ENCODE measurements at places on chromosomes 3 and 15.

DNA sequence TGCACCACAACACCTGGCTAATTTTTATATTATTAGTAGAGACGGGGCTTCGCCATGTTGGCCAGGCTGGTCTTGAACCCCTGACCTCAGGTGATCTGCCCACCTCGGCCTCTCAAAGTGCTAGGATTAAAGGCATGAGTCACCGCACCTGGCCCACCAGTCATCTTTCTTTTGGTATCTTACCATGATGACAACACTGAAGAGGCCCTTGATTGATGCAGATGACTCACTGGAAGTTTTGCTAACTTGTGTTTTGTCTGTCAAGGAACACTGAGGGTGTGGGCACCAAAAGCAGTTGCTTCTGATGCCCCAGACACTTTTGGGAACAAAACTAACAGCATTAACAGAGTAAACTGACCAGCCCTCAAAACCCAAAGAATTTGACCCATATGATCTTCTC lies 88.3 kb downstream of the MYO5A start:
- DNase-seq, result no peak

- DNase-seq, result no peak
These were observed 79.7 kb downstream of the LRRFIP2 start for GRCh38 chr3:37094636-37095035.

- no peak for DNase-seq
These were observed 9.1 kb downstream of the CLCN2 start for GRCh38 chr3:184352149-184352785.

DNA sequence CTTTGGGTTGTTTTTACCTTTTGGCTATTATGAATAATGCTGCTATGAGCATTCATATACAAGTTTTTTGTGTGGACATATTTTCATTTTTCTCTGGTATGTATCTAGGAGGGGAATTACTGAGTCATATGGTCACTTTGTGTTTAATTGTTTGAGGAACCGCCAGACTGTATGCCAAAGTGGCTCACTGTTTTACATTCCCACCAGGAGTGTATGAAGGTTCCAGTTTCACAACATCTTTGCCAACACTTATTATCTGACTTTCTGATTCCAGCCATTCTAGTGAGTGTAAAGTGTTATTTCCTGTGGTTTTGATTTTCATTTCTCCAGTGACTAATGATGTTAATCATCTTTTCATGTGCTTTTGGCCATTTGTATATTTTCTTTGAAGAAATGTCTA lies 51.8 kb downstream of the CMTM7 start:
- no peak for DNase-seq

DNA sequence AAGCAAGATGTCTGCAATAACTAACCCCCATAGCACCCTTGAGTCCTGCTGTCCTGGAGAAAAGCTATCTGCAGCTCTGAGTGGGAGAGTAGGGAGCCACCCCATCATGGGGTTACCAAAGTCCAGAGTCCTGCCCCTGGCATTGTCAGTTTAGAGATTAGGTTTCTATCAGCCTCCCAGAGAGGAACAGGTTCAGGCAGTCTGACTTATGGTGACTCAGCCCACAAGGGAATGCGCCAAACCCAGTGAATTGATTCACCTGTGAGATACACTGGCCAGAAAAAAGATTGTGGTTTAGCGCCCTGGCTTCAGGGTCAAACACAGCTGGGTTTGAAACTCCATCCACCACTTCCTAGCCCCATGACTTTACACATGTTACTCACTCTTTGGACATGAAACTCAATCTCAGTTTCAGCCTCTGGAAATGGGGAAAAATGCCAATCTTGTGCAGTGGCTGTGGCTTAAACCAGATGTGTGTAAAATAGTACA lies 263.6 kb upstream of the HES1 start:
- no peak for DNase-seq

- DNase-seq, result no peak
These were observed 84.6 kb downstream of the PLSCR2 start for GRCh38 chr3:146384786-146385185.

GRCh38 chr3:161042023-161042501 lies 63.1 kb downstream of the B3GALNT1 start:
- no peak for DNase-seq

GRCh38 chr3:100195375-100195774 lies 65.4 kb upstream of the TBC1D23 start:
- DNase-seq, result no peak

DNA sequence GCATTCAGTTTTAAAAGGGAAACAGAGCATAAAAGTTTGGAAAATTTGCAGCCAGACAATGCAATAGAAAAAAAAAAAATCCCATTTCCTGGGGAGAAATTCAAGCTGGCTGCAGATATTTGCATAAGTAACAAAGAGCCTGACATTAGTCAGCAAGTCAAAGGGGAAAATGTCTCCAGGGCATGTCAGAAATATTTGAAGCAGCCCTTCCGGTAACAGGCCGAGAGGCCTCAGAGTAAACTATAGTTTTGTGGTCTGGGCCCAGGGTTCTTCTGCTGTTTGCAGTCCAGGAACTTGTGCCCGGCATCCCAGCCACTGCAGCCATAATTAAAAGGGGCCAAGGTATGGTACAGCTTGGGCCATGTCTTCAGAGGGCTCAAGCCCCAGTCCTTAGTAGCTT lies 411.6 kb upstream of the BCHE start:
- DNase-seq, result no peak

DNA sequence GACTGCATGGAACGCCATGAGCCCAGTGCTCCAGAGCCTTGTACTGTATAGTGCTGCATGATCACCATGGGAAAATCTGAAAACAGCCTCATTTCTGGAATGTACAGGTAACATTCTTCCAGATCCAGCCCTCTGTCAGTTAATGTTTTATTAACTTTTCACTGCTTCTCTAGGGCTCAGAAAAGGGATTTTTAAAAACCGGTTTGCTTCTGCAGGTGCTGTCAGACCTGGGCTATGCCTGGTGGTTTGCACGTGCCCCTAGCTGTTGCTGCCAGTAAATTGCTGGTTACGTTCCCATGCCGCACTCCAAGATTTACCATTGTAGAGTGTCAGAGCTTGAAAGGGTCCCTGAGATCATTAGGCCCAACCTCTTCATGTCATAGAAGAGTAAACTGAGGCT lies 9.0 kb downstream of the SNAPC5 start:
- DNase-seq, result no peak

DNA sequence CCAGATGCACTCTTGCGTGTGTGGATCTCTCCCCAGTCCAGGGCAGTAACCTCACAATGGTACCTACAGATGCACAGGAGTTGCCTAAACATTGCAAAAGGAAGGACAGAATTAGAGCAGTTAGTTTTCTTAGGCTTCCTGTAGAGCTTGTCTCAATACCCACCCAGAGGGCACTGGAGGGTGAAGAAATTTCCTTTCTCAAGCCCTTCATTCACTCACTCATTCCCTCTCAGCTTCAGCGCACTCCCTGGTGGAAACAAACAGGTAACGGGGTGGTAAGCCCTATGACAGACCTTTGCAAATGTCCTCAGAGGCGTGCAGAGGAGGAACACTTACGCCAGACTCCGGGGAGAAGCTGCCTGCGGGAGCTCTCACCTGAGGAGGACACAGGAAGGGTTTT lies 267.4 kb upstream of the HES1 start:
- no peak for DNase-seq

- DNase-seq, result no peak
These were observed 14.9 kb downstream of the TRH start for GRCh38 chr3:129989414-129989813.

DNA sequence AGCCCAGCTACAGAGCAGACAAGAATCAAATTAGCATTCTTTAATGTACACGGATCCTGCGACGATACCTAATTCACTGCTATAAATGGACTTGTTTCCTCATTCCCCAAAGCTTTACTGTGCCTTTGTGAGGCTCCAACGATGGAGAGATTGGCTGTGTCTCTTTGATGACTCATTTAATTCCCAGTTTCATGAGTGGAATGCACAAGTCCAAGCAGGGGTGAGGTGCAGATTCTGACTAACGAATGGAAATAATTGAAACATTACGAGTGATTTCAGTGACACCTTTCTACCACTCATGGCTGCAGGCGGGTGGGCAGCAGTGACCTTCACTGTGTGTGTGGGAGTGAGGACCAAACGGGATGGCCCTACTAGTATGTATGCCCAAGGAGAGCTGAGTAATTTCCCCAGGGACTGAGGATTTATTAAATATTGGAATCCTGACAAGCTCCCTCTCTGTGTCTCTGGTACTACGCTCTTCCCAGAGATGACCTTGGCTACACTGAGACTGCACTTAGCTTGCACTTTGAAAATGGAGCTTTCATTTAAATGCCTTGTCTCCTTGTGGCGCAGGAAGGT lies 156.7 kb downstream of the CACNA2D3 start:
- DNase-seq, result no peak

GRCh38 chr3:60076331-60076730 lies 1026.5 kb upstream of the CFAP20DC start:
- no peak for DNase-seq

- no peak for DNase-seq
These were observed 106.3 kb upstream of the ABHD17C start for GRCh38 chr15:80588801-80589200.

DNA sequence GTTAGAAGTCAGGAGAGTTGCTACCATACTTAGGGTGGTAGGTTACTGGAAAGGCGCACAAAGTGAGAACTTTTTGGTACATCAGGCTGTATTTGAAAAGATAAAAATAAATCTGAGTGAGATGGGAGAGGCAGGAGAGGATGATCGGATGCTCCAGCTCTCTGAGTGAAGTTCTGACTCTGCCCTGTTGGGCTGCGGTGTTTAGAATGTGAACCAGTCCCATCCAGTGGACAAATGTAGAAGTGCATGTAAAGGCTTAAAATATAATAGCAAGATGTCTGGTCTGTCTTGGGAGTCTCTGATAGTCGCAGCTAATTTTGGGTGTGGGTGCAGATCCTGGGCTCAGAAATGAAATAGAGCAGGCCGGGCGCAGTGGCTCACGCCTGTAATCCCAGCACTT lies 30.4 kb downstream of the ACKR2 start:
- DNase-seq, result no peak

- no peak for DNase-seq
These were observed 191.7 kb downstream of the NR1D2 start for GRCh38 chr3:24136624-24137310.

DNA sequence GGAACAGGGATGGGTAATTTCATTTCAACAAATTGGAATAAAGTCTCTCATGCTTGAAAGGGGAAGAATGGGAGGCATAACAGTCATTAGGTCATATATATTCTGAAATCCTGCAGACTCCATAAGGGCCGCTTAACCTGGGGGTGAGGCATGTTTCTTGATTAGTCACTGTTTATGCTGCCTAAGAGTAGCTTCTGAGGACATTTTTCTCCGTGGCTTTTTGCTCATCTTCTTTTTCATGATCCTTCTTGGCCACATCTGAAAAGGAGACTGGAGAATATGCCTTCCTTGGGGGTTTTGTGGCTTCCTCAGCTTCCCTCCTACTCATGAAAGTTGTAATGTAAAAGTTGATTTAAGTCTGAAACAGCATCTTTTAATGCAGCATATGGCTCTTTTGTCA lies 20.0 kb upstream of the CFAP20DC start:
- no peak for DNase-seq

GRCh38 chr15:63481105-63481810 lies 23.1 kb upstream of the USP3 start:
- no peak for DNase-seq

- DNase-seq, result no peak
These were observed 140.9 kb downstream of the NLGN1 start for GRCh38 chr3:173538410-173538809.

GRCh38 chr15:31469786-31470525 lies 143.3 kb downstream of the KLF13 start:
- DNase-seq, result no peak

- DNase-seq, result no peak
These were observed 42.0 kb downstream of the PROS1 start for GRCh38 chr3:93931597-93932229.

DNA sequence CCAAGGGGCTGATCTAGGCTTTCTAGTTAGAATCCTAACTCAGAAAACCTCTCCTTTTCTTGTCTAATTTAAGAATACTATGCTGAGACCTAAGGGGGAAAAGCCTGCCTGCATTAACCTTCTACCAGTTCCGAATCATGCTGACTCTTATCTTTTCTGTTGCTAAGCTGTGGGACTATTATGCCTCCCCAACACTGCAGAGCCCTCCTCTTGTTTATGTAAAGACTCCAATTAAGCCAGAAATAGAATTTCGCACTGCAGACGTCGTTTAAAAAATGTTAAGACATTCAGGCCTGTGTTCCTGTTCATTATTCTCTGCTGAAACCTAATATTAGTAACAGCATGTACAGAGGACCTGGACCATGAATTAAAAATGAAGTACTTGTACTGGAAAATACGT lies 310.6 kb upstream of the ATP11B start:
- no peak for DNase-seq

Data from posterior cingulate gyrus (tissue), 11 donors.